ENCODE measurements at places on chromosomes 5 and 9.

DNA sequence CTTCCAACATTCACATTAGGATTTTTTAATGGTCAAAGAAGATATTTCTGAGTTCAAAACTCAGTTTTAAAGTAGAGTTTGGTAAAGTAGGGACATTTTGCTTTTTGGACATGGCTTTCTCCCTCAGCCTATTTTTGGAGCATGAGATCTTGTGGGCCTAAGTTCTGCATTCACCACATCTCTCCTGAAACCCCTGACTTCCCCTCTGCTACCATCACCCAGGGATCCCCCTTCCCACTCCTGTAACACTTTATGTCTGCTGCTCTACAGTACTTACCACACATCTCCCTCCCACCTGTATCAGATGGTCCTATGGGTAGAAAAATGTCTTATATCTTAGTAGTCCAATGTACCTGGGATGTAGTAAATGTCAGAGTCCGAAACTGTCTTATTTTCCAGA is 48.2 kb upstream of the JAK2 start:
- DNase-seq, result no peak

- no peak for DNase-seq
Observed at GRCh38 chr5:107402434-107403227, 268.1 kb downstream of the EFNA5 start.

DNA sequence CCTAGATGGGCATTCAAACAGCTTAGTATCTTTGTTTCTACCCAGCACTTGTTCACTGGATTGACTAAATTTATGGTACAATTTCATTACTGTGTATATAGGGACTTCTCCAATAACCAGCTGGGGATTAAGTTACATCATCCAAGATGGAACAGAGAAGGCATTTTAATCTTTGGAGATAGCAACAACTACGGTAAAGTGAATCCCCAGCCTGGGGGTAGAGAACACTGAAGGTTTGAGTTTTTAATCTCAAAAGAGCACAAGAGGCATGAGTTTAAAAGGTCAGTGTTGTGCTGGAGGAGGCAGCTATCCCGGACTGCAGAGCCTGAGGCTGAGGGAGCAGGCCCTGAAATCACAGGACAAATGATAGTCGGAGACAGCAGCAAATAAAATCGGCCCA is 28.6 kb downstream of the DDX31 start:
- no peak for DNase-seq

GRCh38 chr9:71816916-71817451 is 48.7 kb upstream of the CEMIP2 start:
- DNase-seq, result no peak

DNA sequence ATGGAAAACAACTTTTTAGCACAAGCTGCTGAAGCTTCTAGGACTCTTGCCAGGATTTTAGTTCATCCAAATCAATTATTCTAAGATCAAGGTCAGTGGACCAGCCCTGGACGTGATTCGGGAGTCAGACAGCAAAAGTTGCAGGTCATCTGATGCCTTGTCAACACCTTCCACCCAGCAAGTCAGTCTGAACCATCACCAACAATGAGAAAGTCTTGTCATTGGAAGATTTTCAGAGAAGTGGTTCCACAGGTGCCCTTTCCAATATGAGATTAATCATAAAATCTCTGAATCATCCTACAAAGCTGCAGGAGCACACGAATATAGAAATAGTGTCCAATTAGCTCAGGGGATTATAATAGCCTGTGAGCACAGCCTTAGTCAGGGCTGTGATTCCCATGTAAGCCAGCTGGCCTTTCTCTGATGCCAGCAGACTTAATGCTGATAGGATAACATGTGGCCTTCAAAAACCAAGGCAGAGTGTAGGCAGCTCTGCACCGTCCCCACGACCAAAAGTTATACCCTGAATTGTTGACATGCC is 445.0 kb upstream of the TRPC7 start:
- no peak for DNase-seq

DNA sequence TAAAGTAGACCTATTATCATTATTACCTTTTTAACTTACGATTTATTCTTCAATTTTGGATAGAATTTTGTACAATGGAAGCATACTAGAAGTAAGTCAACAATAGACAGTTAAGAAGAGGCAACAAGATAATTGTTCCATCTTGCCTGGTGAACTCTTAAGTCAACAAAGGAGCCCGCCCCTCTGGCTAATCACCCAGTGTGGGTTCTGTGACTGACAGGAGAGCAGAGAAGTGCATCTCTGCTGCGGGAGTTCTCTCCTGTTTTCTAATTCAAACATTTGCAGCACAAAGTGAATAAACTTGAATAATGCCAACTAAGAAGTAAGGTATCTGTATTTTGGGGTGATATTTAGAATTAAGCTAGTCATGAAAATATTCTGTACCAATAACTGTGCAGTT is 6.7 kb upstream of the ISL1 start:
- no peak for DNase-seq

DNA sequence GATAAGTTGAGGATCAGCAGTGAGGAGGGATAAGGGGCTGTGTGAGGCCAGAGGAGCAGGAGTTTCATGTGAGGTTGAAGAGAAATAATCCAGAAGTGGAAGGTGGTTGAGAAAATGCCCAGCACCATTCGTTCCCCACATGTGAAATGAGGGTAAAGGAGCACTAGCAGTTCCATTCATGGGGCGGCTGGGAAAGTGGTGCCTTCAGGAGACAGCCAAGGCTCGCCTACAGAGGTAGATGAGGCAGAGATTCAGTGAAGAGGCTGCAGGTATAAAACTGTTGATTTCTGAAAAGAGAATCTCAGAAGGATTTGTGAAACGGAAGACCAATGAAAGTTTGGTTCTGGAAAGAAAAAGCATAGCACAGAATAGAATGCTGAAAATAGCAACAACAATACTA is 272.6 kb downstream of the MSX2 start:
- DNase-seq, result no peak

DNA sequence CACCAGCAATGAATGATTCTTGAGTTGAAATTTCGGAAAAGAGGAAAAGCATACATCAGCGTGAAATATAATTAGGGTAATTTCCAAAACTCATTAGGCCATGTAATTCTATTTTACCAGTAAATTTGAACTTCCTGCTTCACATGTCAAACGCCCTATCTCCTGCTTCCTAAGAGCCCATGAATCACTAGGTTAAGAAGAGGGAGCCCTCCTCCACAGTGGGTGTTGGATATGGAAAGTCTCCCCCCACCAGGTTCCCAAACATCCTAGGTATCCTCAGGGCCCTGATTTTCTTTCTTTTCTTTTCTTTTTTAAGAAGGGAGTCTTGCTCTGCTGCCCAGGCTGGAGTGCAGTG is 115.2 kb downstream of the SUSD1 start:
- DNase-seq, result no peak
